Left ventricle myocardium inferior (tissue), 1 donor: ENCODE measurements at places on chromosomes 16 and 17. TPM values are rescaled to one million over a fixed set of nuclear protein-coding genes. Genes with fewer than 3 reads are reported as not detected.

The NPIPB12 gene
- total RNA-seq: 13.8 TPM

The SNRNP25 gene
- total RNA-seq: 71.2 TPM

The COASY gene
- 48.8 TPM for total RNA-seq

The SOCS1 gene
- 2.9 TPM for total RNA-seq

The EVPLL gene
- not detected for total RNA-seq

The GINS2 gene
- total RNA-seq: 0.44 TPM
